ENCODE measurements at places on chromosomes 1 and 21. TPM values are rescaled to one million over a fixed set of nuclear protein-coding genes. Genes with fewer than 3 reads are reported as not detected.

ZNF695 gene
- 1.9 TPM for total RNA-seq

XKR8 gene
- 3.2 TPM for total RNA-seq

PTPRF gene
- total RNA-seq = 58.5 TPM

BCAR3 gene
- 44.8 TPM for total RNA-seq

ATP13A2 gene
- 39.9 TPM for total RNA-seq

ZNF593OS gene
- total RNA-seq = not detected

MCOLN2 gene
- 1.8 TPM for total RNA-seq

OLIG2 gene
- not detected for total RNA-seq

RYR2 gene
- total RNA-seq = under 0.01 TPM

ARHGAP29 gene
- 44.8 TPM for total RNA-seq

KRTAP7-1 gene
- total RNA-seq = not detected

PDZK1IP1 gene
- total RNA-seq = 4.4 TPM

SPRR2E gene
- total RNA-seq = not detected

EDARADD gene
- total RNA-seq = not detected

ADGRL4 gene
- 18.4 TPM for total RNA-seq

RGS7 gene
- total RNA-seq = not detected

HSD3B2 gene
- not detected for total RNA-seq

BTG2 gene
- 22.7 TPM for total RNA-seq

CLEC20A gene
- not detected for total RNA-seq

SLC44A5 gene
- not detected for total RNA-seq

PDZK1 gene
- total RNA-seq = not detected

AKR7A3 gene
- 0.54 TPM for total RNA-seq
